ENCODE measurements at places on chromosomes 13 and 19. TPM values are rescaled to one million over a fixed set of nuclear protein-coding genes. Genes with fewer than 3 reads are reported as not detected.
A peak's percentile ranks its signal among the peaks of the same experiment; 100 is the strongest.

ZNF442 gene
- 2.4 TPM for total RNA-seq

DNA sequence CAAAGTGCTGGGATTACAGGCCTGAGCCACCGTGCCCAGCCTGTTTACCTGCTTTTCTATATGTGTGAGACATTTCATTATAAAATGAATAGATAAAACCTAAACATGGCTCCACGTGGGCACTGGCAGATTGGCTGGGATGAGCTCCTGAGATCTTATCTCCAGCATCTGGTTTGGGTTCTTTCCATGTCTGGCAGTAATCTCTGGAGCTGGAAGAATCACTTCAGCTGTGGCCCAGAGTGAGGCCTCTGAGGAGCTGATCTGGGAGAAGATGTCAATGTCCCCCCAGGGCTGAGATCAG is 5.5 kb upstream of the SULT2A1 start:
- 0 out of 2 replicates have a peak overlapping the region, but pooled peaks have one; percentile 1 for H3K27ac ChIP-seq
- no peak for DNase-seq
- H3K36me3 ChIP-seq, result peaks cover 16% of the 10 kb centered on the region
- H3K27me3 ChIP-seq, result no peaks in the 10 kb centered on the region

DNA sequence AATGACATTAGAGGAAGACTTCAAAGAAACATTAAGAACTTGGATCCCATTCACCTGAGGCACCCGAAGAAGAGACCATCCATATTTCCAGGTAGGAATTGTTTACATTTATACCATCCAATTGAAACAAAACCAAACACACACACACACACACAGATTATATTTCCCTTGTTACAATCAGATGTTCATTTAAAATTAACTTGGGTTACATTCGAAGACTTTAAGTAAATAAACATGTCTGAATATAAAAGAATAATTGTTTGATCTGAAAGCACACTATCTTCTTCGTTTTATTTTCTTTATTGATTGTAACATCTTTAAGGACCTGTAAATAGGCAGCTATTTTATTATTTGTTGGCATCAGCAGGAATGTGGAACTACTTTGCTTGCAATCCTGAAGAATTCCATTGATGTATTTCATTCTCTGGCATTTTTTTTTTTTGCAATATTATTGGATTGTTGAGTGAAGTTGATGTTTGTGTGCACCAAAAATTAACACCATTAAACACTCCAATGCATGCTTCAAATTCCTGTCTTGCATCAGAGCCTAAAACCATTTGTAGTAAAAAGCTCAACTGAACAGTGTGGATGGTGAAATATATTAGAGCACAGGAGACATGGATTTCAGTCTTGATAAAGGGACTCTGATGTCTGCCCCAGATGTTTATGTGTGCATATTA is 85.3 kb upstream of the FRY start:
- H3K27ac ChIP-seq, result peak overlapping the region; percentile 6
- H3K27me3 ChIP-seq, result no peaks in the 10 kb centered on the region
- H3K4me3 ChIP-seq, result peak overlapping the region; percentile 35

CGB5 gene
- total RNA-seq, result 0.35 TPM

DNA sequence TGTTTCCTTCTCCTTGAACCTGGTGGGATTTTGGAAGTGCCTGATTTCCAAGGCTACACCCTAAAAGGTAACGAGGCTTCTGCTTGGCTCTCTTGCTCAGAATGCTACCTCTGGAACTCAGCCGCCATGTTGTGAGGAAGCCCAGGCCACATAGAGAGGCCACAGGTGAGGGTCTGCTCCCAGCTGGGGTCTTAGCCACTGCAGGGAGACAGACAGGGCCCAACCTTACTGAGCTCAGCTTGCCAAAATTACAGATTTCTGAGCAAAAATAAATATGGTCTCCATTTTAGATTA is 61.4 kb downstream of the GPR12 start:
- peaks cover 9% of the 10 kb centered on the region for H3K4me1 ChIP-seq
- DNase-seq, result no peak
- H3K4me3 ChIP-seq, result no peak overlapping the region
- peaks cover 6% of the 10 kb centered on the region for H3K27me3 ChIP-seq
- H3K27ac ChIP-seq, result no peak overlapping the region
- peaks cover under 1% of the 10 kb centered on the region for H3K36me3 ChIP-seq

GRCh38 chr13:23159760-23160637 is 20.8 kb upstream of the SGCG start:
- H3K27me3 ChIP-seq, result peaks cover 40% of the 10 kb centered on the region
- H3K4me1 ChIP-seq, result peaks cover 6% of the 10 kb centered on the region
- H3K27ac ChIP-seq, result no peak overlapping the region
- DNase-seq, result peak; percentile 40
